Stimulated activated CD8-positive, alpha-beta memory T cell treated with anti-CD3 and anti-CD28 coated beads, Interleukin-15, amount 100 ng/mL, for 48 hours (primary cell): ENCODE measurements at places on chromosomes 13 and 19.

GRCh38 chr19:47619763-47620162, 10.8 kb downstream of the BICRA start:
- DNase-seq = no peak

GRCh38 chr13:48194379-48194754, 38.6 kb upstream of the ITM2B start:
- no peak for DNase-seq

GRCh38 chr13:110731072-110731471, 17.6 kb downstream of the ING1 start:
- DNase-seq = no peak

DNA sequence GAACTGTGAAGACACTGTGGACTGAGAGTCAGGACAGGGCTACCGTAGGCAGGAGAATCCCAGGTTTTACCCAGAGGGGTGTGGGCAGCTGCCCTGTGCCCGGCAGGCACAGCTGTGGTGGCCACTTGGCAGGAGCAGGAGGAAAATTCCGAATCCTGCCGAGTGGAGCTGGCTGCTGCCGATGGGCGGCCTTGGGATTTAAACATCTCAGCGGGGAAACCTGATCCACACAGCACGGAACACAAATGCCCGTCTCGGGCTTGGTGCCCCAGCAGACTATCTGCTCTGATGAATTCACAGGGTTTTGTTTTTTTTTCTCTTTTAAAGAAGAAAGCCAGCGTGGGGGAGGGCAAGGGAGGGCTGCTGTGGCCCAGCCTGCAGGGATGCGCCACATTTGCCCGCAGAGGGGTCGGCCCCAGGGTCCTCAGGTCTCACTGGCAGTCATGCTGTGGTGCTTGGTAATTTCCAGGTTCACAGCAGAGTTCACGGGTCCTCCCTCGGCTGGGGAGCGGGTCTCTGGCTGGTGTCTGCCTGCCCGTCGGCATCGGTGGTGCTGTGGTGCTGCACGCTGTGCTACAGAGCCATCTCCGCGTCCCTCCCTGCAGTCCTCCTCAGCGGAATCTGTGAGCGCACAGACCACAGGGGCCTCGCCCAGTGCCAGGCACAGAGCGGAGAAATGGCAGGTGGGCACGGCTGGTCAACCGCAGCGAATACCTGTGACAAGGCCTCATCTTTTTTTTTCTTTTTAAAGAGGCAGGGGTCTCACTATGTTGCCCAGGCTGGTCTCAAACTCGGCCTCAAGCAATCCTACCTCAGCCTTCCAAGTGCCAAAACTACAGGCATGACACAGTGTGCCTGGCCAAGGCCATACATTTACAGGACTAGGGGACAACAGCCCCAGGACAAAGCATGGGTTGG, 28.1 kb downstream of the MPND start:
- DNase-seq = no peak

DNA sequence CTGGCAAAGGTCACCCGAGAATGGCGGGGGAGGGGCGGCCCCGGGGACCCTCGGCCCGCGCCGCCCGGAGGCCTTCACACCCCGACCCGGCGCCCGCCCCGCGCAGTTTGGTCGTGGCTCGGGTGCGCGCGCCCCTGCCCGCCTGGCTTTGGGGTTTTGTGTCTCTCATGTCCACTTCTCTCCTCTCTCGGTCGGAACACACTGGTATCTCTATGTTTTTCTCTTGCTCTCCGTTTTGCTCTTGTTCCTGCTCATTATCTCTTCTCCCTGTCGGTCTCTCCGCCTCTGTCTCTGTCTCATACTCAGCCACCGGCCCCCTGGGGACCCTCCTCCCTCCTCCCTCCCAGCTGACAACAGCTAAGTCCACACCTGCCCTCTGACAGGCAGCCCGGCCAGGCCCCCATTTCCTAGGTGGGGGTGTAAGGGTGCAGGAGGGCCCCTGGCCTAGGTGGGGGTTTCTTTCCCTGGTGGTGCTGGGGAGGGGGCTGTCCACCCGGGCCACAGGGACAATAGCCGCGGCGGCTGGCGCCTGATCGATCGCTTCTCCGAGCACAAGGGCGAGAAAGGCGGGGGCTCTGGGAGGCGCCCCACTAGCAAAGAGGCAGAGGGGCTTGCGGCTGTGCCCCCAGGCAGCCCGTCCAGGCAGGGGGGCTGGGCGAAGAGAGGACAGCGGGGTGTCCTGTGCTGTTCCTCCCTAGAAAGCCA, 2.3 kb downstream of the ONECUT3 start:
- DNase-seq = no peak

DNA sequence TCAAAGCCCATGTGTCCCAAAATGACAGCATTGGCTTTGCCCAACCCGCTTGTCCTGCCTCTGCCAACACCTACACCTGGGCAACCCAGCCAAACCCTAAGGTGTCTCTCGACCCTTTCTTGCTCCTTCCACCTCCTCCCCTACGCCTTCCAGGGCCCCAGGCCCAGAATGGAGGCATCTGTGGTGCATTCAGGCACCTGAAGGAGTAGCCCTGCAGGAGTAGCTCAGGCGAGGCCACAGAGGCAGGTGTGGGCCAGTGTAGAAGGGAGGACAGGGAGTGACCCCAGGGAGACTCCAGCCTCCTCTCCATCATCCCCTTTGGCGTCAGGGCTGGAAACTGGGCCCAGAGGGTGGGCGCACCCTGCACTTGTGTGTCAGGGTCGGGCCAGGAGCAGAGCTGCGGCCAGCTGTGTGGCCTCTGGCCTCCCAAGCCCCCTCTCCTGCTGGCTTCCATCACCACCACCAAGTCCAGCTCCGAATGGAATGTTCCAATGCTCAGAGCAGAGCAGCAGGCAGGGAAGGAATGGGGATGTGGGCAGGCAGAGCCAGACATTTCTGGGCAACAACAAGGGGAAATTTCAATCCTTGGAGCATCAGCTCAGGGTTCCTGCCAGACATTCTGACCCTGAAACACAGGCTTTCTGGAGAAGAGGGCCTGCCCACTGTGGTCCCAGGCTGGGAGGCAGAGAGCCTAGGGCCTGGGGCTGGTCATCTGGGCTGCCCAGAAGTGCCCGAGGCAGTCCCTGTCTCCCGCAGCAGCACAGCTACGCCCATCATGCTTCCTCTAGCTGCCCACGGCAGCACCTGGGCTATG, 16.4 kb downstream of the PLEKHF1 start:
- DNase-seq = no peak

DNA sequence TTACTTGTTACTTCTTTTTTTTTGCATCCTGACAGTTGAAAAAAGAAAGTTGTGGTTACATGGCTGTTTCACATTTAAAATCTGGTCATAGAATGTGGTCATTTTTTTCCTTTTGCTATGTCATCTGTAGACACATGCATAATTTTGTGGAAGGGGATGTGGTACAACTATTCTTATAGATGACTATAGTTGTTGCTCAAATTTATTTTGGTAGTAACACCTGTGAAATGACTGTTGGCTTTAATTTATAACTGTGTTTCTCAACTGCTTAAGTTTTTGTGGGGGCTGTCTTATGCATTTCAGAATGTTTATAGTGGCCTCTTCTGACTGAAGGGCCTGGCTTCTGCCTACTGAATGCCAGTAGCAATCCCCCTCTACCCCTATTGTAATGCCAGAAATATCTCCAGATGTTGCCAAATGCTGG, 130.5 kb downstream of the PAN3 start:
- no peak for DNase-seq

GRCh38 chr13:50104493-50104892, 89.2 kb downstream of the KCNRG start:
- no peak for DNase-seq

DNA sequence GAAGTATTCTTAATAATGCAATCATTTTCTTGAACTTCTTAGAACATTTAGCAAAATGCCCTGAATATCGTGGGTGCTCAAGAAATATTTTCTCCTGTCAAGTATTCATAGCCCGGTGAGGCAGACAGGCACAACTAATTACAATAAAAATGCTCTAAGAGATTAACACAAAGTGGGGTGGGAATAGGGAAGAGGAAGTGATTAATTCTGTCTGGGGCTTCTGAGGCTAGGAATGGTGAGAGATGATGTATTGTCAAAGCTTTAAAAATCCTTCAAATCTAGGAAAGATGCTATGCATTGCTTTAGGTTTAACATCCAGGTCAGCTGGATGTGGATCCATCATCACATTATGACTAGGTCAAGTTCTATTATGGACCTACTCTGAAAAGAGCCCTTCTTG, 66.9 kb upstream of the POSTN start:
- DNase-seq = no peak

- DNase-seq = no peak
These were observed 63.9 kb upstream of the ARHGEF7 start for GRCh38 chr13:111051041-111051725.

GRCh38 chr13:41970022-41970421, 9.1 kb upstream of the VWA8 start:
- no peak for DNase-seq

GRCh38 chr13:39602277-39602613, 748 bp downstream of the LHFPL6 start:
- DNase-seq = no peak

- DNase-seq = peak; percentile 56
These were observed 2.7 kb downstream of the UHRF1 start for GRCh38 chr19:4911786-4912672.

DNA sequence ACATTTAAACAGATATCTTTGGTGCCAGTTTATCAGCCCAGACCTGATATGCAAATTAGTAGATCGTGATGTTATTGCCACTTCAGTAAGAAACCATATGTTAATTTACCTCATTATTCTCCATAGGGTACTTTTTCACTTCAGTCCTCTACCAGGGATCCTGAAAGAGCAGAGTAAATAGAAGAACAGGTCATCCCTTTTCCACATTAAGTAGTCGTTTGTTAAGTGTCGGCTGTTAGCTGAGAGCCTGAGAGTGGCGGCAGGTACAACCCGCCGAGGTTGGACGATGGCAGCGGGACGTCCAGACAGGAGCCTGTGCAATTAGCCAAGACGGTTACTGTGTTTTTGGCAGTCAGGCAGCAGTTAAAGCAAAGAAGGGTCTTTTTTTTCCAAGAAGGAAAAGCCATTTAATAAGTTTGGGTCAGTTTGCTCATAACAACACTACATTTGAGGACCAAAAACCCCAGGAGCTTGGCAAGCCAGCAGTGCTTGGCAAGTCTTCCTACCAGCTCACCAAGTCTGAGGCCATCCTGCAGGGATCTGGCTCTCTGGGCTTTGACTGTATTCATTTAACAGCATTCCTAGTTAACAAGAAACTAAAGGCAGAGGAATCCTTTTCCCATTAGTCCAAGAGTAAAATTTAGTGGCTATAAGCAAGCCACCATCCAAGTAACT, 231.8 kb downstream of the SHISA2 start:
- DNase-seq = no peak

GRCh38 chr13:64529874-64530485, 2700.2 kb downstream of the PCDH9 start:
- no peak for DNase-seq

GRCh38 chr13:95676105-95676761, 706 bp upstream of the DNAJC3 start:
- no peak for DNase-seq

GRCh38 chr13:26966701-26967080, 204.9 kb downstream of the USP12 start:
- DNase-seq = no peak

DNA sequence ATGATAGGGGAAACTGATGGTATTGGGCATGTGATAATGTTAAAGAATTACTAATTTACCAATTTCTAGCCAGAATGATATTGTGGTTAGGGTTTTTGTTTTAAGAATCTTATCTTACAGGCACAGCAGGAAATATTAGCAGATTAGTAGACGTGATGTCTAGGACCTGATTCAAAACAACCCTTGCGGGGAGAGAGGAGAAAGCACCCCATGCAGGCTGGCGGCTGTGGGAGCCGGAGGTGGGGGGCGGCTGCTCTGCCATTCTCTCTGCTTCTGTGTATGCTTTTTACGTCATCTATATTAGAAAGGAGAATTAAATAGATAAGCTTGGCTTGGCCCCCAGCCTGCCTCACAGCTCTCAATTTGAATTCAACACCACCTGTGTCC, 41.5 kb downstream of the MLLT1 start:
- DNase-seq = peak; percentile 30

DNA sequence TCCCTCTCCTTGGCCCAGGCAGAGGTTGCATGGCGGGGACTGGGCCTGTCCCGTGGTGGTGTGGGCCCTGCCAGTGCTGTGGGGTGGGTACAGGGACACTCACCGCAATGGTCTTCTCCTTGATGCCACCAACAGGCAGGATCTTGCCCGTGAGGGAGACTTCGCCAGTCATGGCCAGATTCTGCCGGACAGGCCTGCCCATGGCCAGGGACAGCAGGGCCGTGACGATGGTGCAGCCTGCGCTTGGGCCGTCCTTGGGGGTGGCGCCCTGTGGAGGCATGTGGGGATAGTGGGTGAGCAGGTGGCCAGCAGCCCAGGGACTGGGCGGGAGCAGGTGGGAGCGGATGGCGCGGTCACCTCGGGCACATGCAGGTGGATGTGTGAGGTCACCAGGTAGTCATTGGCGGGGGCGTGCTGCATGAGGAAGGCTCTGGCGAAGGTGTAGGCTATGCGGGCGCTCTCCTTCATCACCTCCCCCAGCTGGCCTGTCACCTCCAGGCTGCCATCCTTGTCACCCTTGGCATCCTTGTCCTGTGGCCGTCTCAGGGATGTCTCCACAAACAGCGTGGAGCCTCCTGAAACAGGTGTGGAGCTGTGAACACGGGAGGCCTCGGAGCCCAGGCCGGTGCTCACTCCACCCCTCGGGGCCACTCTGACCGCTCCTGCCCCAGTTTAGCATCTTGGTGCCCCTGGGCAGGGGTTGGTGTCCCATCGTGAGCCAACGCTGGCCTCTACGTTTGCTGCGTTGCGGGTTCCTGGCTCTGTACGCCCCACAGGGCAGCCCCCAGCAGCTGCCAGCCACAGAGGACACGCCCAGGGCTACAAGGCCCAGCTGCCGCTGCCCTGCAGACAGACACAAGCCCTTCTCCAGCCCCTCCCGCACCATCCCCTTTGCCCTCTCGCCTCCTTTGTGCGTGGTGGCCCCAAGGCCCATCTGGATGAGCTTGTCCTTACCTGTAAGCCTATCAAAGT, 3.4 kb downstream of the RPL36 start:
- DNase-seq = no peak

DNA sequence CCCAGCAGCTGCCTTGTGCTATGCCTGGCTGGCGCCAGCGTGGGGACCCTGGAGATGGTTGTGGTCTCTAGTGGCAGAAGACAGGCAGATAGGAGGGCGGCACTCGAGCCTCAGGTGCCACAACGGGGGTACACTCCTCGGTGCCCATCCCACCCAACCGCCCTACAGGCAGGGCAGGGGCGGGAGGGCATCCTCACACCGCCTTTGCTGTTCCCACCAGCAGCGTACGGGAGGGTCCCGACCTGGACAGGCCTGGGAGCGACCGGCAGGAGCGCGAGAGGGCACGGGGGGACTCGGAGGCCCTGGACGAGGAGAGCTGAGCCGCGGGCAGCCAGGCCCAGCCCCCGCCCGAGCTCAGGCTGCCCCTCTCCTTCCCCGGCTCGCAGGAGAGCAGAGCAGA, 16.6 kb downstream of the PLIN4 start:
- DNase-seq = no peak

DNA sequence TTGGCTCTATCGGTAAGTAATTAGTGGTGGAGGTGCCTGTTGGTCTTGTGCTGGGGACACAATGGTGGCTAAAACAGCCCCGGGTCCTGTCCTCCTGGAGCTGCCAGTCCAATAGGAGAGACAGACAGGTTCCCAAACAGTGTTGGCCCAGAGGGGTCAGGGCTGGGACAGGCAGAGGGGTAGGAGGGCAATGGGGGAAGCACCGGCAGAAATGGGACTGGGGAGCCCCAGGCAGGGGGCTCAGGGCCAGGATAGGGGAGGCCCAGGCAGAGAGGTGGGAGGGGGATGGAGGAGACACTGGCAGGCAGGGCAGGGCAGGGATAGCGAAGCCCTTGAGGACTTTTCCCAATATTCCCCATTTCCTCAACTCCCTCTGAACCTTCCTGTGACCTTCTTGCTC, 2.2 kb upstream of the FBL start:
- no peak for DNase-seq
